ENCODE measurements at places on chromosomes 11 and 22.

DNA sequence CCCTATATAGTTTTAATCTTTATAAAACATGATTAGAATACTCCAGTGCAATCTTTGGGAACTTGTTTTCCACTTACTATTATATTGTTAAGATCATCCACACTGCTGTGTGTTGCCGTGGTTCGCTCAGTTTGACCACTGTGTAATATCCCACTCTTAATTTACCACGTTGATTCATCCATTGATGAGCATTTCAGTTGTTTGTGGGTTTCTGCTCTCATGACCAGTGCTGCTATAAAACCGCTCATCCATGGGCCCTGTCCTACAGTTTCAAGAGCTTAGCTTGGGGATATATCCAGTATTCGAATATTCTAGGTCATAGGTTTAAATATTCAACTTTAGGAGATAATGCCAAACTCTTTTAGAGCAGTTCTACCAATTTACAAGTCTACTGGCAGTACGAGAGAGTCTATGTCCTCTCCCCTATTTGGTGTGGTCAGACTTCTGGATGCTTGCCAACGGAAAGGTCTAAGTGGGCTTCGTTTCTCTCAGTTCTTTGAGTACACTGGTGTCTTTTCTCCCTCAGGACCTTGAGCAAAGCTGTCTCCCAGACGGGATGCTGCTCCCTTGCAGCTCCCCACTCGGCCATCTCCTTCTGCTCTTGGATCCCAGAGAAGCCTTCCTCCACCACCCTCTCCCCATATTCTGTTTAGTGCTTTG is 94.9 kb upstream of the ALX4 start:
- DNase-seq = no peak

GRCh38 chr11:5631417-5631816 is 6.6 kb downstream of the TRIM34 start:
- no peak for DNase-seq

- no peak for DNase-seq
Measured at GRCh38 chr11:36012979-36013378, 69.1 kb downstream of the LDLRAD3 start.

GRCh38 chr11:16956538-16957153 is 57.6 kb downstream of the PLEKHA7 start:
- no peak for DNase-seq

DNA sequence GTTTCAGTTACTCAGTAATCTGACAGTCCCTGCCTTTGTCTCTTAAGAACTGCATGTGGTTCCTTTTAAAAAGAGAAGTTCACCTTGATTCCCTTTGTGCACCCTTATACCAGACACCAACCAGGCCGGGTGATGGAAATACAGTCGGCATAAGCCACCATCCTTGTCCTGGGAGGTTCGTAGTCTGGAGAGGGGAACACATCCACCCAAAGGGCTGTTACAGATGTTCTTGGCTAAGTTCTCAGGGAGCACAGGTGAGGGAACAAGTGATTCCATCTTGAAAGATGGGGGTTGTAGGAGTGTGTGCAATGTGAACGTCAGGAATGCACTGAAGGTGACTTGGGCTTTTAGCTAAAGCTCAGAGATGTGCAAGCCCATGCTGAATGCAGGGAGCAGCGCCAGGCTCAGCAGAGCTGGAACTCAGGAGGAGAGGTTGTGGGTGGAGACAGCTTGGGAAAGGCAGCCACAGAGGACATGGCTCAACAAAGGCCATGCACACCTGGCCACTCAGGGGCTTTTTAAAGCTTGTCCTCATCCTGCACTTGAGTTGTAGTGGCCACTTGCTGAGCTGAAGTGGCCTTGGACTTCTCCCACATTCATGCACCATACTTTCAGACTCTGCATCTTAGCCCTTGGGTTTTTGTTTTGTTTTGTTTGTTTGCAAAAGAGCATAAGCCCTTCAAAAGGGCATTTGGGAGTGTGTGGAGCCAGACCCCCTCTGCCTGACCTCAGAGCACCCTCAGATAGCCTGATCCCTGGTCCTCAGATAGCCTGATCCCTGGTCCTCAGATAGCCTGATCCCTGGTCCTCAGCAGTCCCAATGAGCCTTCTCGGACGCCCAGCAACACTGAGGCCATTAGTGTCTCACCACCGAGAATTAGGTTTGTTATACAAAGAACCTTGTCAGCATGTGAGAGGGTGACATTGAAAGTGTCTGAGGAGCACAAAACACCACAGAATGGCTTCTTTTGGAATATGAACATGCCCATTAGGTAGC is 12.7 kb upstream of the TMA7B start:
- DNase-seq = no peak

DNA sequence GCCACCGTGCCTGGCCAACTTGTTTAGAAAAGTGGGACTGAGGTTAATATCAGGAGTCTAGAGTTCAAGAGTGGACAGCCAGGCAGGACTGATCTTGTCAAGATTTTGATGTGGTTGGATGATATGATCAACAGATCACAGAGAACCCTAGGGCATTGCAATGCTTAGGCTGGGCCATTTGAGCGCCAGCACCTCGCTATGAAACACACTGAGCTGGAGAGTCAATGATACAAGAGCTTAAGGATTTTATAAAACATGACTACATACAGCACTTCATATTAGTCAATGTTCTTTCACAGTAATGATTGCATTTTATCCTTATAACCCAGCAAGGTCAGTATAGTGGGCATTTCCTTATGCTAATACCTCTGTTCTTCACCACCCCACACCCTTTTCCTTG is 15.4 kb upstream of the PEX26 start:
- no peak for DNase-seq

GRCh38 chr22:34950489-34950888 is 115.5 kb upstream of the ISX start:
- no peak for DNase-seq

- DNase-seq = no peak
Measured at GRCh38 chr11:112778091-112778876, 182.9 kb upstream of the NCAM1 start.

- DNase-seq = peak; percentile 9
Measured at GRCh38 chr11:121063728-121064127, 37.3 kb upstream of the TECTA start.

DNA sequence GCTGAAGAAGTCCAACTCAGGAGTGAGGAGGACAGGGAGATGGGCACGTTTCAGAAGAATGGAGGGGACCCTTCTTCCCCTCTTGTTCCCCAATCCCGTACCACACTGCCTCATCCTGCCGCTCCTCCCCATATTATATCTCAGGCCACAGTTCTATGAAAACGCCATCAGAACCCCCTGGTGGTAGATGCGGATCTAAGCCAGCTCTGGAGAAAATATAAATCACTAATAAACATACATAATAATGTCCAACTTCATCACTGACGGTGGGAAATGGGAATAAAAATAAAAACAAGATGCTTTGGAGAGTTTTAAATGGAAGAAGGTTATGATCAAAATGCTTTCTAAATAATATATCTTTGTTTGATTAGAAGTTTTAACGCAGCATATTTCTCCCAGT is 400.3 kb downstream of the CADM1 start:
- no peak for DNase-seq

- no peak for DNase-seq
Measured at GRCh38 chr22:45265535-45265934, 19.2 kb upstream of the UPK3A start.

All from KBM-7 (cell line).